CD4-positive, CD25-positive, alpha-beta regulatory T cell (primary cell): ENCODE measurements at places on chromosomes 12 and 14.

GRCh38 chr12:127526925-127527324 lies 740.0 kb upstream of the TMEM132C start:
- no peak for DNase-seq

- DNase-seq = no peak
Observed at GRCh38 chr14:44988694-44989093, 26.7 kb downstream of the TOGARAM1 start.

DNA sequence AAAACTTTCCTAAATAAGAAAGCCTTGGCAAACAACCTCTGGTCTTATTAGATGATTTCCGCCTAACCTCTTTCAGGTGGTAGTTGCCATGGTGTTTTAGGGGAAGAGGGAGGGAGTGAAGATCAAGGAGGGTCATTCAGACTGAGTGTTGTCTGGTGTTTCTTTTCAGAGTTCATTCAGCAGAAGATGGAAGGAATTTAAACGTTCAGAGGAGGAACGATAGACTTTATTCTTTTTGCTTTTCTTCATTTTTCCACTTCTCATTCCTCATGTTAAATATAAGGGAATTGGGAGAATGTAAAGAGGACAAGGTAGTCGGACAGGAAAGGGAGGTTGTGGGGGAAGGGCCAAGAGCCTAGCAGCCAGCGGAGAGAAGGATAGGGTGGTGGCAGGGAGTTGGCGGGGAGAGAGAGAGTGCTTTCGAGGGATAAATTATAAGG lies 17.4 kb upstream of the SALL2 start:
- no peak for DNase-seq

DNA sequence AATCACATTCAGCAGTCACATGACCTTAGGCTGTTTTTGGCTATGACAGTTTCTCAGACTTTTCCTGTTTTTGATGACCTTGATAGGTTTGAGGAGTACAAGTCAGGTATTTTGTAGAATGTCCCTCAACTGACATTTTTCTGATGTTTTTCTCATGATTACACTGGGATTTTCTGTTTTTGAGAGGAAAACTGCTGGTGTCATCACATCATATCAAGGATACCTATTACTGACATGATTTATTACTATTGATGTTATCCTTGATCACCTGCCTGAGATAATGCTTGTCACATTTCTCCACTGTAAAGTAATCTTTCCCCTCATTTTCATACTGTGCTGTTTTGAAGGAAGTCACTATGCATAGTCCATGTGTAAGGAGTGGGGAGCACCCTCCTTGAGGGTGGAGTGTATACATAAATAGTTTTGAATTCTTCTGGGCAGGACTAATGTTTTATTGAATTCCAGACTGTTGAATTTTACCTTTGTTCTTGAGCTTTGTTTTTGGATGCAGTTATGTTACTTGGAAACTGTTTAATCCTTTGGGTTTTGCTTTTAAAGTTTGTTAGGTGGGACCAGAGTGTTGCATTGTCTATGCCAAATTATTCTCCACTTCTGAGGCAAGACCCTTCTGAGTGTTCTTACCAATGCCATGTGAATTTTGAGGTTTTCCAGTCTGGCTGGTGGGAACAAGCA lies 444.5 kb upstream of the FAR2 start:
- DNase-seq = no peak

DNA sequence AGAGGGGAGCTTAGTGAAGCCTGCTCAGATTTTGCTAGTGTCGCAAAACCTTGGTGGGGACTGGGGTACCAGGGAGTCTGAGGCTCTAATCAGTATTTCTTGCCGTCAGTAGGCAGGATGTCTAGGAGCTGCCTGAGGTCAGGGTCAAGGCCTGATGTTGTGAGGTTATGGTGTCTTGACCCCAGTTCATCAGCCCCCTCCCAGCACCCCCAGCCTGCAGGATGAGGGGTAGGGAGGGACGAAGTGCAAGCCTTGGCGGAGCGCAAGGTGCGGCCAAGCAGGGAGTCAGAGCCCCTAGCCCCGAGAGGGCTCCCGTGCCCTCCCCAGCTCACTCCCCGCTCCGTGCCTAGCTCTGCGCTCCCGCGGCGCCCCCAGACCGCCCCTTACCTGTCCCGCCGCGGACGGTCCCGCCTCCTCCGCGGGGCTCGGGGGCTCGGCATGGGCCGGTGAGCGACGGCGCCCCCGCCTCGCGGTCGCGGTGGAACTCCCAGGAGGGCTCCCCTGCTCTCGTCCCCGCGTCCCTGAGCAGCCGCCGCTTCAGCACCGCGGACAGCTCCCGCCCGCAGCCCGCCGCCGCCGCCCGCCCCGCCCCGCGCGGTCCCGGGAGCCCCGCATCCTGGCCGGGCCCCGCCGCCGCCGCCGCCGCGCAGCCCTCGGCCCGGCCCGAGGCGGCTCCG lies 347 bp downstream of the SYNDIG1L start:
- DNase-seq = peak; percentile 17

GRCh38 chr12:724194-724855 lies 28.1 kb upstream of the WNK1 start:
- DNase-seq = no peak

GRCh38 chr12:46948936-46949545 lies 123.2 kb upstream of the SLC38A4 start:
- no peak for DNase-seq

DNA sequence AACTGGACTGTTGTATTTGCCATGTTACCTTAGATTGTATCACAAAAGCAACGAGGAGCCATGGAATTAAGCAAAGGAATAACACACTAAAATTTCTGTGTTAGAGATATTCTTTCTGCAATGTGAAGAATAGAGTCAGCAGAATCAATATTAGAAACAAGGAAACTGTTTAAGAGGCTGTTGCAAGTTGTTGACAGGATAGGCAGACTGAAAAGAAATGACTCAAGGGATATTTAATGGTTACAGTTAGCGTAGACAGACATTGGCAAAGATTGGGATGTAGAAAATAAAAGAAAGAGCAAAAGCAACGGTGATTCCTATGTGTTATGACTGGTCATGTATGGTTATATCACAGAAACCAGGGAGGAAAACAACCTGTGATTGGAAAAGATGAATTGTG lies 299.0 kb upstream of the PPFIA2 start:
- DNase-seq = no peak

DNA sequence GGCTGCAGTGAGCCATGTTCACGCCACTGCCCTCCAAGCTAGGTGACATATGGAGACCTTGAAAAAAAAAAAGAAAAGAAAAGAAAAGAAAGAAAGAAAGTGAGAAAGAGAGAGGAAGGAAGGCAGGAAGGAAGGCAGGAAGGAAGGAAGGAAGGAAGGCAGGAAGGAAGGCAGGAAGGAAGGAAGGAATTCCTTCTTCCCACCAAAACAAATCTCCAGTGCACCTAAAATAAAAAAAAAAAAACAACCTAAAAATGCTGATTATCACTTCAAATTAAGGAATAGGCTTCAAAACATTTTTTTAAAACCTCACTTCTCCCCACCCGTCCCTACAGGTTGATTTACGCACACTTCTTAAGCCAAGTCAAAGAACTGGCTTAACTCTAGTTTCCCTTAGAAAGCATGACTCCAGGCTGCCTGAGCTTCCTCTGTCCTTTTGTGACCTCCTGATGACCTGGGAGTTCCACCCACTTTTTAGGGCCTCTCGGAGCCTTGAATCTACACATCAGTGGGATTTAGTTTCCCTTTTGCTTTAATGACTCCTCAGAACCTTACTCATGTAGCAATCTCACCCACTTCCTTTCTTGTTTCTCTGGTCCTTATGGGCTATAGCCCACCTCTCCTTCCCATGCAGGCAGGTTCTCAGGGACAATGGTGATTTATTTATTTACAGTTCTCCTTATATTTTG lies 18.6 kb downstream of the DUSP6 start:
- peak; percentile 65 for DNase-seq

DNA sequence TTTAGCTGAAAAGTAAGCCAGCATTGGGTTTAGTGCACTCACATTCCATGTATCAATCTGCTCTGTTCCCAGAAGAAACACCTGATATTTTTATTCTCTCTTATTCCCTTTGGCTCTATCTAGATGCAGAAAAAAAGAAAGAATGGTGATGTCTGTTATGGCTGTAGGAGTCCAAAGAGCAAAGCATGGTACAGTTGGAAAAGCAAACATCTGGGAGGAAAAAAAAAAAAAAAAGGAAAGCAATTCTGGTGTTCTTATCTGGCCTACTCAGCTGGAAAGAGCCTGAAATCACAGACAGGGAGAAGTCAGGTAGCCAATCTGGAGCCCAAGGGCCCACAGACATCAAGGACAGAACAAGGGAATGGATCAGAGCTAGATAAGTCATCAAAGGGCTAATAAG lies 293.9 kb downstream of the DUSP6 start:
- DNase-seq = no peak

DNA sequence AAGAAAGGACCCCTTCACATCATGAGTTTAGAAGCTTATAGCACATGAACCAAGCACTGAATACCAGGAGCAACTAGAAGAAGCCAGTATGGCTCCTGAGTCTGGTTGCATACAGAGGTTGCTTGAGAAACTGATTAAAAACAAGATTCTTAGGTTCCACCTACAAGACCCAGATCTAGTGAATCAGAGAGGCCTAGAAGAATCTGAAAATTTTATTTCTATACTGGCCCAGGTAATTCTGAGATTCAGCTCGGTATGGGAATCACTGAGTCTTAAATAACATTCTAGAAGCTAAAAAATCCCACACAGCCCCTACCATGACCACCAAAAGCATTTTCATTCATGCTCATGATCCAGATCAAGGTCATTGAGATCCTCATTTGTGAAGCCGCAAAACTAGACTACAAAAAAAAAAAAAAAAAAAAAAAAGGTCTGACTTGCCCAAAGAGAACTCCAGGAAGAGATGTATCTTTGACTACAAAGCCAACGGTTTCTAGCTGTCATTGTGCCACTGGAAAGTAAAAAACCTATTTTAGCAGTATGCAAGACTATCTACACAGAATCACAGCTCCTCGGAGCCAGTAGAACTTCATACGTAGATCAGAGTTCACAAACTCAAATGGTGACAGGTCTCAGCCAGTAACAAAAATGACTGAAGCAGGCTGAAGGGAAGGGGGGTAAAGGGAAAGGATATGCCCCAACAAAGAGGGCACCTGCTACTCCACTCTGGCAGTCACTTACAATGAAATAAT lies 168.4 kb upstream of the EGLN3 start:
- DNase-seq = no peak

- no peak for DNase-seq
Observed at GRCh38 chr12:57250956-57251355, at the start of gene STAC3. Gene STAC3, minus strand, starts transcription at chr12:57251187. Its CDS starts 1,551 bp downstream, at chr12:57249636.

DNA sequence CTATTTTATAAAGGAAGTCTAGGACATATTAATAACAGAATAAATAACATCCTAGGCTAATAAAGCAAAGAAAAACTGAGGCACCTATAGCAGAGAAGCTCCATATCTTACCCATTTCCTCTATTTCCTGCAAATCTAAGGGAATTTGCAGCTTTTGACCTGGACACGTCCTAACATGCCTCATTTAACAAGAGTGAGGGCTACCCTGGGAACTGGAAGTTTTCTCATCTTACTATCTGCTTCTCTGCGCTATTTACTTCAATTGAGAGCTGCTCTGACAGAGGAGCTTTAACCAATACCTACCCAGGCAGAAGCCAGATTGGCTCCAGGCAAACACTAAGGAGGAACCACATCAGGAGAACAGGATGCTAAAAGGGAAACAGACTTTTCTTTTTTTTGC lies 5.7 kb downstream of the YBX3 start:
- no peak for DNase-seq

- no peak for DNase-seq
Observed at GRCh38 chr12:89140602-89141238, 211.6 kb downstream of the DUSP6 start.

DNA sequence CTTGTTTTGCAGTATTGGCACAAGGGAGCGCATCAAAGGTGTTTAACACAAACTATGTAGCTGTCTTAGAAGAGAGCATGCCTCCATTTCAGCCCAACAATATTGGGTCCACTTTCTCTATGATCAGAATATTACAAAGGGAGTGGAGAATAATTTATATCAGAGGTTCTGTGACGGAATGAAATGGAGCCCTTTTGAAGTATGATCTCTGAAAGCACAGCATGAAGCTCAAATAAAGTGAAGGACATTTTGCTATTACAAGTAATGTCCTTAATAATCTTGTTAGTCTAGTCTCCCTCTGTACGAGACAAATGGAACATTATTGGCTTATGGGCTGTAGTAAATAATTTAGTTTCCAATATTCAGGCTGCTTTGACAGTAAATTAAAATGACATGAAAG lies 302.7 kb downstream of the NPAS3 start:
- no peak for DNase-seq

- DNase-seq = no peak
Observed at GRCh38 chr14:89246290-89246689, 170.7 kb downstream of the FOXN3 start.

- no peak for DNase-seq
Observed at GRCh38 chr14:92510972-92511371, 2.6 kb upstream of the RIN3 start.

GRCh38 chr12:118778077-118778476 lies 203.3 kb upstream of the SRRM4 start:
- no peak for DNase-seq

DNA sequence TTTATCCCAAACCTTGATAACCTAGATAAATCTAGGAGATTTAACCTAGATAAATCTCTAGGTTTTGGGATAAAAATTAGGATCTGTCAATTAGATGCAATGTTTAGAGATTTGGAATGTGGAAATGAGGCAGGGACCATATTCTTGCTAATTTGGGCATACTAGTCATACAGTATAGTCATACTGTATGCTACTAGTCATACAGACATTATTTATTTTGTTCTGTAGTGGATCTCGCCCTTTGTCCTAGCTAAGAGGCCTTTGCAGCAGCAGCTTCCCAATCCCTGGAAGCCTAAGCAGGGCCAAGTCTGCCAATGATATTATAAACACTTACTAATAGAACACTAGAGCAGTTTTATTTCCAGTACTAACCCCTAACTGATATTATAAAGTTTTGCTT lies 136.4 kb downstream of the CEP128 start:
- DNase-seq = no peak

DNA sequence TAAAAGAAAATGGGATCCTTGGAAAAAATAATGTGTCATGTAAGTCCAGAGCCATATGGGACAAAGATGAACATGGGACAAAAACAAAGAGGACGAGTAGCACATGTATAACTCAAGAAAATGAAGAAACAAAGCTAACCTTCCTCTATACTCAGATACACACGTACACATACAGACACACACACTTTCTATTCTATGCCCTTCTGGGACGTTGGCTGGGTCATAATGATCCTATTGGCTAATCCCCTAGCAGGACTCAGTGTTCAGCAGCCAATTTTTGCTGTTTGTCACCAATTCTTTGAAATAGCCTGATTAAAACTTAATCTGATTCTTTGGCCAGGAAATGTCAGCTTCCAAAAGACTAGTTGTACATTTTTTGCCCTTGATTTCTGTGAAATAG lies 189.4 kb upstream of the FOXG1 start:
- DNase-seq = no peak

- no peak for DNase-seq
Observed at GRCh38 chr12:15446807-15447206, 124.5 kb downstream of the PTPRO start.

GRCh38 chr12:65123435-65124063 lies 2.4 kb upstream of the WIF1 start:
- DNase-seq = no peak

GRCh38 chr14:67514203-67514607 lies 18.9 kb upstream of the PLEKHH1 start:
- no peak for DNase-seq

GRCh38 chr12:123643911-123644310 lies 10.3 kb downstream of the GTF2H3 start:
- no peak for DNase-seq

GRCh38 chr14:31893221-31893757 lies 183.8 kb upstream of the ARHGAP5 start:
- no peak for DNase-seq
